ENCODE measurements at places on chromosomes 1 and 21.

GRCh38 chr1:8796812-8797211 lies 20.6 kb downstream of the RERE start:
- DNase-seq = no peak

DNA sequence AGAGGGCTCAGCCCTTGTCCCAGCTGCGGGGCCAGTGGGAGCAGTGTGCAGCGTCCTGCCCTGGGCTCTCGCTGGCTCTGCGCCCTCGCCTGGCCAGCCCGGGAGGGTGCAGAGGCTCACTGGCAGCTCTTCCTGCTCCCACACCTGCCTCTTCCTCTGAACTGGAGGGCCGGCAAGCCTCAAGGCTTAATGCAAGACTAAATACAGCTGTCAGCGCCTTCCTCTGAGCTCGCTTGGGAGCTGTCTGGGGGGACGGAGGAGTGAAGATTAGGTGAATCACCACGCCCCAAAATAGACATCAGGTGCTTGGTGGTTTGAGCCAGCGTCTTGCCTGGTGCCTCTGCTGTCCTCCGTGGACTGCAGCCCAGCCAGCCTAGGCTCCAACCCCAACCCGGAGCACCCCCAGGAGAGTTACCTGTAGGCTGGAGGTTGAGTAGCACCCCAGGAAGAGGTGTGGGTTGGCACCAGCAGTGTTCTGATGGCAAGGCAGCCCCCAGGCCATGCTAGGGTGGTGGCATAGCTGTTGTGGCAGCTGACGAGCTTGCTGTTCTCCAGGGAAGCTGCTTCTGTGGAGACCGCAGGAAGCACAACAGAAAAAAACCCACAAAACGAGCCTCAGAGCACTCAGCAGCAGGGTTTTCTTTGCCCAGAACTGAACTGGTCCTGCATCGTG lies 36.9 kb downstream of the UMODL1 start:
- peak; percentile 44 for DNase-seq

DNA sequence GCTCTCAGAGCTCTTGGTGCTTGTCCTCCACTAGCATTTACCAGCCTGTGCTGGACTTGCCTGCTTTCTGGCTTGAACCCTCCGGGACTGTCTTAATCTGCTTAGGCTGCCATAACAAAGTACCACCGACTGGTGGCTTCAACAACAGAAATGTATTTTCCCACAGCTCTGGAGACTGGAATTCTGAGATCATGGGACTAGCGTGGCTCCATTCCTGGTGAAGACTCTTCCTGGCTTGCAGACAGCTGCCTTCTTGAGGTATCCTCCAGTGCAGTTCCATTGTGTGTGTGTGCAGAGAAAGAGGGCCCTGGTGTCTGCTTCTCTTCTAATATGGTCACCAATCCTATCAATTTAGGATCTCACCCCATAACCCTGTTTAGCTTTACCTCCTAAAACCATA lies 22.0 kb upstream of the RCAN1 start:
- no peak for DNase-seq

DNA sequence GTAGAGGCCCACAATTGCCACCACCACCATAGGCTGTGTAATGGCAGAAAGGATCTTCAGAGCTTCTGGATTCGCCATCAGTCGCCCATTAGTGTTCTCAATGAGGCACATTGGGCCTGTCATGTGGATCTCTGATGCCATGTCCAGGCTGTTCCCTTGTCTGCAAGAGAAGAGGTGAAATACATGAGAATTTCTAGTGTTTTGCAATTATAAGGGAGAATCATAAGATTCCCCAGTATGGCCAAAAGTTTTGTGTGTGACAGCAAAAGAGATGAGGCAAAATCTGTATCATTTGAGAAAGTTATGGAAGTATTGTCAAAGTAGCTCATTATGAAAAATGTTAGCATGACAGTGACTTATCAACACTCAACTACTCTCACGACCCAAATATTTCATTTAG lies 1.9 kb downstream of the GBP1 start:
- no peak for DNase-seq

GRCh38 chr1:4512636-4513035 lies 141.8 kb upstream of the AJAP1 start:
- no peak for DNase-seq

DNA sequence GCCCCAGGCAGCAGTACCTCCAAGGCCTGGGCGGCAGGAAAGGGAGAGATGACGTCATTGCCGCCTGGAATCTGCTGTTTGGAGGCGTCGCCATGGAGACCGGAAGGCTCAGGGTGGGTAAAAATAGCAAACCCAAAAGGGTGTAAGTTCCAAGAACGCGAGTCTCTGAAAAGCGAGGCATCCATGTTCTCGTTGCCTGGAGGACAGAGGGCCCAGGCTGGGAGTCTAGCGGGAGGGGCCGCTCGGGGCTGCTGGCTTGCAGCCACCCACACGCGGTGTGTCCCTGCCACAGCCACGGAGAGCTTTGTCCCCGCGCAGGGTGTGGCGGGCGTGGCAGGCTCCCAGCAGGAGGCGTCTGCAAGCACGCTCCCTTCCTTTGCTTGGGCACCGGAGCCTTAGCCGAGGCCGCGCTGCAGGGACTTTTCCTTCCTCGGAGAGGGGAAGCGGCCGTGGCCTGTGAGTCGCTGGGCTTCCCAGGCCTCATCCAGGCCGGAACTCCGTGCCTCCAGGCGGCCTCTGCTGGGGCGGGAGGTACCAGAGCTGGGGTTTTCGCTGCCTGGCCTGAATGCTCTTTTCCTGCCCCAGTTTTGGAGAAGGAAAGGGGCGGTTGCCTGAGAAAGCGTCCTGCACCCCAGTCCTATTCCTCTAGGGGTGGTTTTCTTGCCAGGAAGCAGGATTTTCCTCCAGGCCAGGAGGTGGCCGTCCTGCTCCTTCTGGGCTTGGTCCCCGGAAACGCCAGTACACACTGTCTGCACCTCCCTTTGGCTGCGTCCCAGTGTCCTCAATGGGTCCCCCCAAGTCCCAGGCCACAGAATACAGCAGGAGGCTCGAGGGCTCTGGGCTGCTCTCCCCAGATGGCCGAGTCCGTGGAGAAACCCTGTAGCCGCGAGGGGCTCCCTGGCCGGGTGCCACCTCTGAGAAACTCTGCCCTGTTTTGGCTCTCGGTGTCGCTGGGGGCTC lies 15.3 kb upstream of the SKI start:
- peak; percentile 90 for DNase-seq

DNA sequence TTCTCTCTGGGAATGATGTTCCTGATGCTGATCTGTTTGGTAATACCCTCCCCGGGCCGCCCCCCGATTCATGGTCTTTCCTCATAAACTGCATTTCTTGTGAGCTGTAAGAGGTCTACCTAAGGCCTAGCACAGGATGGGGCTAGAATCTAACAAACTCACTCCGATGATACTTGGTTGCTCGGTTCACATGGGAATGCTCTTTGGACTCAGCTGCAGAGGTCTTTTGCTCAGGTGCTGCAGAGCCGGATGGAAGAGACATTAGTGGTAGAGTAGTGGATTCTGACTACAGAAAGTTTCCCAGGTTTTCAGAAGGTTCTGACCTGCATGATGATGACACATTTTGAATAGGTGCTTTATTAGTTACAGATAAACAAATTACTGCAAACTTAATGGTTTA lies 8.3 kb upstream of the TMEM269 start:
- no peak for DNase-seq

- DNase-seq = no peak
These were observed 135.4 kb upstream of the POGK start for GRCh38 chr1:166703726-166704462.

DNA sequence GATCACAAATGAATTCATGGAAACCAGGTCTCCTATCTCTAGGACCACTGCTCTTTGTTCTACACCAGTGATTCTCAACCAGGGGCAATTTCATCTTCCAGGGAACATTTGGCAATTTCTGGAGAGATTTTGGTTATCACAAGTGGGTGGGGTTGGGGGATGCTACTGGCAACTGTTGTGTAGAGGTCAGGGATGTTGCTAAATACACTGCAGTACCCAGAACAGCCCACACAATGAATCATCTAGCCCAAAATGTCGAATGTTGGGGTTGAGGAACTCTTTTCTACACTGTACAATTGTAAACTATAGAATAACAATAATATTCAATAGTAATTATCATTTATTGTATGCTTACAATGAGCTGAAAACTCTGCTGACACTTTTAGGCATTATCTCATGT lies 55.7 kb upstream of the UBE2U start:
- no peak for DNase-seq

GRCh38 chr1:61967750-61968149 lies 225.5 kb downstream of the PATJ start:
- DNase-seq = no peak

DNA sequence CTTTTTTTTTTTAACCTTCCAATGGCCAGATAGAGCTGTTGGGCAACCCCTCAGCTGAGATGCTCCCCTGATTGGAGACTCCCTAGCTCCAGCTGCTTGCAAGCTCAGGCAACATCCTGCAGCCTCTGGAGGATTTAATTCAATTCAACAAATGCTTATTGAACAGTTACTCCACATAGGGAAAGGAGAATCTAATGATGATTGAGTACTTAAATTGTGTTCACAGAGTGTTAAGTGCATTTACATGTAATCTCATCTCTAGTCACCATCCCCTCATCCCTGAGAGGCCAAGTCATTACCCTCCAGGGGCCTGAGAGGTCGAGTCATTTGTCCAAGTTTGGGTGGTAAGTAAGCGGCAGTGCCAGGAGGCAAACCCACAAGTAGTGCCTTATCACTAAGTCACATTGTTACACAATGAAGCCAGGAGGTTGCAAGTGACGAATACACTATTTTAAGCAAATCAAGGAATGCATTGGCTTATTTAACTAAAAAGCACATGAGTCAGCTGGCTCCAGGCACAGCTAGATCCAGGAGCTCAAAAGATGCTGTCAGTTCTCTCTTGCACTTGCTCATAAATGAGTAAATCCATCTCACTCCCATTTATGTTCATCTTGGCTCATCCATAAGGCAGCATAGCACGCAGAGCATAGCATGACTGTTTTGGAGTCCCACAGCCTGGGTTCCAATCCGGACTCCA lies 64.3 kb downstream of the OPTC start:
- peak; percentile 98 for DNase-seq

DNA sequence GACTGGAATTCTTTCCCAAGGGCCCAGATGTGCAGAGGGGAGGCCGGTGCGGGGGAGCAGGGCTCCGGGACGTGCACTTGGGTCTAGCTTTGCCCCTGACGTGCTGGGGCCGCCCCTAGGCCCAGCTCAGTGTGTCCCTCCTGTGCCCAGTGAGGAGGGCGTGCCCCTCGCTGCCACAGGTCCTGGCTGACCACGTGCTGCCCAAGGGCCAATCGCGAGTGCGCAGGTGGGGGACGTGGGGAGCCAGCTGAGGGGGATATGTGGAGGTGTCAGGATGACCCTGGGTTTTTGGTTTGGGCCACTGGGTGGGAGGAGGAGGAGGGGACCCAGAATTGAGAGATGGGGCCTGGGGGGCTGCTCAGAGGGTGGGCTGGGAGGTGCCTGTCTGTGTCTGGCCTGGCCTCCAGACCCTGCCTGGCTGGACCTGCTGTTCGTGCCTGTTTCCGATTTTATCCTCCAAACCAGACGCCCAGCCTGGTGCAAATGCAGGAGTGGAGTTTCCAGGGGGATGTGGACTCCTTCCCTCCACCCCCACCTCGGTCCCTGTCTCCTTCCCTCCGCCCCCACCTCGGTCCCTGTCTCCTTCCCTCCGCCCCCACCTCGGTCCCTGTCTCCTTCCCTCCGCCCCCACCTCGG lies 6.1 kb upstream of the RNF223 start:
- peak; percentile 10 for DNase-seq

GRCh38 chr1:183069562-183070216 lies 46.5 kb downstream of the LAMC1 start:
- DNase-seq = no peak

GRCh38 chr1:234732671-234733390 lies 122.9 kb upstream of the IRF2BP2 start:
- no peak for DNase-seq

GRCh38 chr1:180515364-180515763 lies 13.0 kb upstream of the ACBD6 start:
- no peak for DNase-seq

DNA sequence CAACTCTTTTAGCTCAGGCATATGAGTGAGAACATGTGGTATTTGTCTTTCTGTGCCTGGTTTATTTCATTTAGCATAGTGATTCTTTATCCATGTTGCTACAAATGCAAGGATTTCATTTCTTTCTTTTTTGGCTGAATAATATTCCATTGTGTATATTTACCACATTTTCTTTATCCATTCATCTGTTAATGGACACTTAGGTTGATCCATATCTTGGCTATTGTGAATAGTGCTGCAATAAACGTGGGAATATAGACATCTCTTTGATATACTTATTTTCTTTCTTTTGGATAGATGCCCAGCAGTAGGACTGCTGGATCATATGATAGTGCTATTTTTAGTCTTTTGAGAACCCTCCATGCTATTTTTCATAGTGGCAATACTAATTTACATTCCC lies 30.8 kb downstream of the ASB17 start:
- DNase-seq = no peak

GRCh38 chr1:30601316-30602085 lies 121.9 kb downstream of the MATN1 start:
- no peak for DNase-seq

- peak; percentile 84 for DNase-seq
These were observed 708 bp downstream of the CDA start for GRCh38 chr1:20589331-20590278.

DNA sequence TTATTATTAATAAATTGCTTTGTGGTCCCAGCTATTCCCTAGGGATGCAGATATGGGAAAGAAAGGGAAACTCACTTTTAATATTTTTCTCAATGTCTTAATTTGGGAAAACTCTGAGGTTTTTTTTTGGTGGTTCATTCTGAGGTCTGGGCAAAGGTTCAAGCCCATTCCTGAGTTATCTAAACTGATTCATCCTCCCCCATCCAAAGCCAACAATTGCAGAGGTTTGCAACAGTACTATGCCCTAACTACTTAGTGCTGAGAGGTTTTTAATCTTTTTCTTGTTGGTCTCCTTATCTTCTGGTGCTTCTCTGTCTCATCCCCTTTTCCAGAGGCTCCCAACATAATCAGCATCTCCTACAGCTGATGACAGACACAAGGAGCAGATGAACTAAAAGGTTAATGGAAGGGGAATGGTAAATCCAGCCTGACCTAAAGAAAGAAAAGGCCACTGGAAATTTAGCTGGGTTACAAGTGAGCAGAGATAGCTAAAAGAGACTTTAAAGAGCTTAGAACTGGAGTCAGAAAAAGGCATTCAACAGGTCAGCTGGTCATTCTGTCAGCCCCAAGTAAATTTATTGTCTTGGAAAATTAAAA lies 390.4 kb downstream of the TGFB2 start:
- DNase-seq = peak; percentile 99

- peak; percentile 37 for DNase-seq
These were observed 108.9 kb downstream of the LBR start for GRCh38 chr1:225318706-225319575.

GRCh38 chr1:54543729-54544496 lies 4.1 kb upstream of the ACOT11 start:
- DNase-seq = peak; percentile 72

GRCh38 chr1:92380867-92381266 lies 82.0 kb downstream of the RPAP2 start:
- peak; percentile 11 for DNase-seq

GRCh38 chr1:51926171-51926812 lies 47.8 kb upstream of the NRDC start:
- DNase-seq = peak; percentile 58

- peak; percentile 22 for DNase-seq
These were observed 1.0 kb downstream of the NCDN start for GRCh38 chr1:35558374-35559316.

- no peak for DNase-seq
These were observed 53.6 kb upstream of the SSX2IP start for GRCh38 chr1:84743896-84744295.

All from amniotic epithelial cell (primary cell).